ENCODE measurements at places on chromosomes 7 and 10.

DNA sequence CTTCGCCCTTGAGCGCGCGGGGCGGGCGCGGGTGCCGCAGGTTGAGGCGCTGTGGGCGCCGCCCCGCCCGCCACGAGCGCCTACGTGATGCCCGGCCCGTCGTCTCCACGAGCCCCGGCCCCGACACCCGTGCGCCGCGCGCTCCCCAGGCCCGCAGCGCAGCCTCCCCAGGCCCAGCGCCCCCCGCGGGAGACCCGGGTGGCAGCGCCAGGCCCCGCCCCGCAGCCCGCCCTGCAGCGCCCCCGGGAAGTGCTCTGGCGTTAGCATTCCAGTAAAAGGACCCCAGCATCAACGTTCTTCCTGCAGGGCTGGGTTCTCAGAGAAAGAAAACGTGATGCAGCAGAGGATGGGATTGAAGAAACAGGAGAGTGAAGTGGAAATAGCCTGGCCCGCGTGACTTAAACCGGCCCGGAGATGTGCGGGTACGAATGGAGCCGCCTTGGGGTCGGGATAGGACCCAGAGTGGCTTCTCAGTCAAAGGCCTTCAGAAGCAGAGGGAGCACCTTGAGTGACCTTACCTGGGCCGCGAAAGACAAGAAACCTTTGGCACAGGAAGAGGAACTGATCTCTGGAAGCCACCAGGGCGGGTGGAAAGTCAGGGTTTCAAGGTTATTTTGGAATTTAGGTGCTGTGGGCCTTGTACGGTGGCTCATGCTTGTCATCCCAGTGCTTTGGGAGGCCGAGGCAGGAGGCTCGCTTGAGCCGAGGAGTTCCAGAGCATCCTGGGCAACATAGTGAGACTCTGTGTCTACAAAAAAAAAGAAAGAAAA is 1.8 kb downstream of the PFKP start:
- peak; percentile 39 for DNase-seq

GRCh38 chr7:66664590-66665293 is 36.1 kb downstream of the KCTD7 start:
- no peak for DNase-seq

DNA sequence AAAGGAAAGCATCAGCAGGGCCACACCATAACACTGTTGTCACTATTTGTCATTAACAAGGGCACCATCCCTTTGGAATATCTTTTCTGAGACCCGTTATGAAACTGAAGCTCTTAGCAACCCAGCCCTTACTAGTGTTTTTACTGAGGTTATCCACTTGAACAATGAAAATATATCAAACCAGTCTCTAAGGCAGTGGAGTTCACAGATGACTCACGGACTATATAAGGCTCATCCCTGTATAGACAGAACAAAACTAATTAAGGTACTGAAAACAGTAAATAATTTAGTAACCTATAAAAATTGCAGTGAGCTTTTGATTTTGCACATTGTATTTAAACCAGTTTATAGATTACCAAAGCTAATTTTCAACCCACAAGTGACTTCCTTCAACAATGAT is 196.0 kb downstream of the ELAPOR2 start:
- no peak for DNase-seq

- DNase-seq, result peak; percentile 26
Measured at GRCh38 chr10:100637785-100638184, 102.0 kb downstream of the HIF1AN start.

DNA sequence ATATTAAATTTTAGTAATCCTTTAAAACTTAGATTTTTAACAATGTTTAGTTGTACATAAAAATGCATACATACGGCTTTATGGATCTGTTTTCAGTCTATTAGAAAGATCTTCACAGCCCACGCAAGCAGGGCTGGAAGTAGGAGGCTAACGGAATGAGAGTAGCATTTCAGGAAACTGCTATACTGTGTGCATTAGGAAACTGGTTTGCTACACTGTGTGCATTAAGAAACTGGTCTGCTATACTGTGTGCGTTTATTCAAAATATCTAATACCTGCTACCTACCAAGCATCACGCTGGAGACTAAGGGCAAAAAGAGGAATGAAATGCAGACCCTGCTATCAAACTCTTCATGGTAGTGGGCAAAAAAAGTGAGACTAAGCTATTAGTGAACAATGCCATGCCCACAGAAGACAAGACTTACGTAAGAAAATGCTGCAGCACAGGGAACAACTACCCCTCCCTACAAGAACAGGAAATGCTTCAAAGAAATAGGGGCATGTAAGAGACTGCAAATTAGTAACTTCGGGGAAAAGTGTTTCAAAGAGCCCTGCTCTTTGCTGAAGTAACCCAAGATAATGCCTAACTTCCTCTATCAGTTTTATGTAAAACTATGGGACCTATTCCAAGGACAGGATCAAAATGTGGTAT is 11.3 kb downstream of the RAB11FIP2 start:
- DNase-seq, result no peak

GRCh38 chr10:1679821-1680650 is 57.3 kb downstream of the ADARB2 start:
- no peak for DNase-seq

DNA sequence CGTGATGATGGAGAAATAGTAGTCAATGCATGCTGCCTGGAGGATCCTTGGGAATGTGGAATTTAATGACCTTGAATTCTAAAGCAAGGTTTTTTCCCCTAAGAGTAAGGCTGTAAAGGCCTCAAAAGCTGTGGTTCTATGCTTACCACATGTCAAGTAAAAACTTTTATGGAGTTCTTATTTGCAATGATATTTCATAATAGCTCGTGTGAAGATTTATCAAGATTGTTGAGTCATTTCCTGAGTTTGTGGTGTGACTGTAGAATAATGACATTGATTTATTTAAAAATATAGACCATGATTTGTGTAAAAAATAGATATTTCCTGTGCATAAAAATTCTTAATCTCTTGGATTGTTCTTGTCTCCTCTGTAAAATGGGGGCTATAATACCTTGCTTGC is 67.5 kb upstream of the SORCS1 start:
- DNase-seq, result no peak

DNA sequence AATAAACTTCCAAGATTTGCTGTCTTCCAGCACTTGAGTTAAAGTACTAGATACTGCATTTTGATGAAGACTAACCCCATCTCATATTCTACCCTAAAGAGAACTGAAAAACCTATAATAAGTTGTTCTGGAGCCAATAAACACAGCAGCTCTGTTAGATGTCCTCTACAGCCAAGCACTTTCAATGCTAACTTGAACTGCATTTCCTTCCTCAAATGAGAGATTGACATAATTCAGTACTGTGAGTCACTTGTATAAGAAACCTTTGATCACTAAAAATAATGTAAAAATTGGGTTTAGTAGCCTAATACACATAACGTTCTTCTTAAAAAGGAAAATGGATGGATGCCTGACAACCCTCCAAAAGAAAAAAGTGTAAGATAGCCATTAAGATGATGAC is 81.3 kb downstream of the ITGB8 start:
- no peak for DNase-seq

DNA sequence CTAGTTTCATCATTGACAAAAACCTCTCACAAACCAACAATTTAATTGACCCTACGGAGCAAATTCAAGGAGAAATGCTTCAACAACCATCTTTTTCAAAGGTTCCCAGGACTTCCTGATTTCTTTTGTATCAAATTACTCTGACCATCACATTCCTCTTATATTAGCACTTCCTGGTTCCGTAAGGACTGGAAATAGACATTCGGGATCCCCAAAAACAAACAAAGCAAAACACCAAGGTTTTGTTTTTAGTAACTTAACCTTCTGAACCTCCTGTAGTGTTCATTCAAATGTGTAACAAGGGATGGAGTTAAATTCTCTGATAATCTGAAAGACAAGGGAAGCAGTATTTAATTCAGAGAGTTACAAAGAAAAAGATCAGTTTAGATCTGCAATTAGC is 387.6 kb upstream of the NRP1 start:
- peak; percentile 26 for DNase-seq

- DNase-seq, result peak; percentile 49
Measured at GRCh38 chr7:16083931-16084330, 337.4 kb downstream of the CRPPA start.

DNA sequence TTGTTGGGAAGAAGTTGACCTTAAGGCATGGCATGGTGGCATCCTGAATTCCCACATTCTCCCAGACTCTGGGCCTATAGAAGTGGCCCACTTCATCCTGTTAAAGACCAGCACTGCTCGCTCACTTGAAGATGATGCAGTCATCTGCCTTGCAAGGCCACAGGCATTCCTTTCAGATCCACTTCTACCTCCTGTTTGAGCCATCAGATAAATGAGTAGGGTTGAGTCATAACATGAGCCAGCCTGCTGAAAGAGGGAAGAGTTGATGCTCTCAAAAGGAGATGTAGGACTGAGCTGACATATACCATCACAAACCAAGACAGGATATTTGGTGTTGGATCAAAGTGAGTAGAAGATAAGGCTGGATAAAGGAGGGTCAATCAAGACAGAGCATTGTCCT is 1.5 kb upstream of the EBLN1 start:
- DNase-seq, result peak; percentile 14

- DNase-seq, result no peak
Measured at GRCh38 chr10:73915206-73915851, 4.4 kb downstream of the PLAU start.

GRCh38 chr7:159115601-159116501 is 28.8 kb downstream of the VIPR2 start:
- DNase-seq, result no peak
